HepG2 (cell line): ENCODE measurements at places on chromosomes 2 and 18. TPM values are rescaled to one million over a fixed set of nuclear protein-coding genes. Genes with fewer than 3 reads are reported as not detected.

The TRIM54 gene
- total RNA-seq = 0.07 TPM in 1 of 2 replicates, not detected in the other

The UGT1A5 gene
- not detected in 2 replicates for total RNA-seq

The NTSR2 gene
- total RNA-seq = not detected in 2 replicates

The ABCG5 gene
- total RNA-seq = 5.8 and 15.1 TPM in 2 replicates

The IL1R2 gene
- total RNA-seq = 1.9 and 3.6 TPM in 2 replicates

The NT5DC4 gene
- total RNA-seq = 2.4 and 4.2 TPM in 2 replicates

The ALKAL2 gene
- total RNA-seq = 0.22 TPM in 1 of 2 replicates, not detected in the other

The CFC1B gene
- total RNA-seq = not detected in 2 replicates

The CNNM3 gene
- total RNA-seq = 8.4 and 21.2 TPM in 2 replicates

The CPLX4 gene
- total RNA-seq = not detected in 2 replicates

The CFAP65 gene
- total RNA-seq = not detected in 2 replicates

The IL18RAP gene
- not detected in 2 replicates for total RNA-seq
